ENCODE measurements at places on chromosomes 3 and 15.

DNA sequence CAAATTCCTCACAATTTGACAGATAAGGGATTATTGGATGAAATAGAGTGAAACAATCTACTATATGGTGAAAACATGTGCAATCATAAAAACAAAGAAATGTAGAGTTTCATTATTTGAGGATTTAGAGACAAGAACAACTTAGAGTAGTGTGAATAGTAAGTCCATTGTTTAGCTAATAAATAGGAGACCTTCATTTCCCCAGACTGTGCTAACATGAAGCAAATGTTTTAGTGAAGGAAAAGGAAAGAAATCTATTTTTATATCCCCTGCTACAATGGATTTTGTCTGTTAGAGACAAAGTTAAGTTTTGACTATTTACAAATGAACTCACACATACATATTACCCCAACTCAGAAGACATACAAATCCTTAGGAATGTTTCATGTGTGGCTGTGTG is 77.8 kb downstream of the EFL1 start:
- no peak for DNase-seq

DNA sequence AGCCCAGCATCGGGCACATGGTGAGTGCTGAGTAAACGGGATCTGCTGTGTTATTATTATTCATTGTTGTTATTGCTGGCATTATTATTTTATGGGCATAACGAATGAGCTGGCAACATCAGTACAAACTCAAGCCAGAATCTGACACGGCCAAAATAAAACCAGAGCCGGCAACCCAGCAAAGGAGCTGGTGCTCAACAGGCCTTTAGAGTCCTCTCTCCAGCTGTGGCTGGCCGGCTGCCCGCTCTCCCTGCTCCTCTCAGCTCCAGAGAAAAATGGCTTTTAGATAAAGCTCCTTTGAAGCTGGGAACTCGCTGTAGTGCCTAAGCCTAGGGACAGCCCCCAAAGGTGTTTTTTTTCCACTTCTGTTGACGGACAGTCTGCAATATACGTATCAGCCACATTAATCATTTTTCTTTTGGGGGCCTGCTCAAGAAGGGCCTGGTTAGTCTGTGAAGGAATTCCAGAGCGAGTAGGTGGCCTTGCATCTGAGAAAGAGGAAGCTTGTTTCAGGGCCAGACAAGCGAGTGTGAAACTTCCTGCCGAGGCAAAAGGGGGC is 193.9 kb upstream of the UBE2E1 start:
- no peak for DNase-seq

DNA sequence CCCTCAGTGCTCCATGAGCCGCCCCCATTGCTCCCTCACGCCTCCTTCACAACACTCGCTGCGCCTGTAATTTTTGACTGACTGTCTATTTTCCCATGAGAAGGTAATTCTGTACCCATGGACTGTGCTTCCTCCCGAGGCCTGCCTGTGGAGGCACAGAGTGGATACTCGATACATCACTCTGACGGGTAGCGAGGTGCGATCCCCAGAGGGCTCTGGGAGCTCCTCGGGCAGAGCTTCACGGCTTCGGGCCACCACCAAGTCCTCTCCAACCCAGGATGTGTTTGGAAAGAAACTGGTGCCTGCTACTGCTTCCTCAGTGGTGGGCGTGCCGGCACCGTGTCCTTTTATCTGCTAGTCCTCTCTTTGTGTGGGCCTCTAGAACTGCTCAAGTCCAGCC is 108.6 kb upstream of the DLG1 start:
- no peak for DNase-seq

- no peak for DNase-seq
Observed at GRCh38 chr15:92810418-92811138, 89.5 kb upstream of the CHD2 start.

DNA sequence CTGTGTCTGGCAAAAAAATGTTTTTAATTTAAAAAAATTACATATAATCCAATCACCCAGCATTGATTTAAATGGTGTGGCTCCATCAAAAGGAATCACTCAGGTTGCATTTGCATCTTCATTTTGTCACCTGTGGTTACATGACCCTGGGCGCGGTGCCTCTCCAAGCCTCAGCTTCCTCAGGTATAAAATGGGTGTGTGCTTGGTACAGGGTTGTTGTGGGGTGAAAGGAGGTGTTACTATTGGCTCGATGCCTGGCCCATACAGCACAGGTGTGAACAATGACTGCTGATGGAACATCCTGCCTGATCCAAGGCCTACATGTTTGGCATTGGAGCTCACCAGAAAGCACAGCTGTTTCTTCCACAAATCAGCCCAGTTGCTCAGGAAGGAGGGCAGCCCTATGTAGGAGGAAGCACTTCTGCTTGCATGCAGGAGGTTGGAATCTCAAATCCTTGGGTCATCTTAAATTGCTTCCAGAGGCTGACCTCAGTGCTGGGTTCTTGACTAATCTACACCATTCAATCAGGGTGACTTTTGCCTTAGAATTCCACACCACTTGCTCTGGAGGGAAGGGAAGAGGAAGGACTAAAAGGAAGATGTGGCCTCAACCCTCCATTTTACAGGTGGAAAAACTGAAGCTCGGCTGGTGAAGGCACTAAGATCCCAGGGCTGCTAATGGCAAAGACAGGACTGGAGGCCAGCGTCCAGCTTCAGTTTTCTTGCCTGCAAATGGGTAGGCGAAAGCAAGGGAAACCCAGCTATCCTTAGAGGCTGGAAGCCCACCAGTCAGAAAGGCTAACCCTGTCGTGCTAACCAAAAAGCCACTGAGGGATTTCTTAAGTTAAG is 31.7 kb downstream of the BHLHE40 start:
- no peak for DNase-seq

GRCh38 chr15:68749793-68750192 is 70.9 kb downstream of the ANP32A start:
- no peak for DNase-seq

GRCh38 chr3:37862219-37862902 is 681 bp downstream of the CTDSPL start:
- DNase-seq, result no peak

- DNase-seq, result no peak
Observed at GRCh38 chr3:74614107-74614967, at the start of gene CNTN3. Gene CNTN3, minus strand, starts transcription at chr3:74614659. Its CDS starts 93,547 bp downstream, at chr3:74521112.

GRCh38 chr3:70072754-70073153 is 73.2 kb downstream of the SAMMSON start:
- DNase-seq, result no peak

GRCh38 chr3:106829206-106829605 is 548.0 kb upstream of the CCDC54 start:
- DNase-seq, result no peak

GRCh38 chr3:193230610-193231009 is 10.4 kb upstream of the PLAAT1 start:
- no peak for DNase-seq

GRCh38 chr15:64502551-64502950 is 42.2 kb downstream of the ZNF609 start:
- DNase-seq, result no peak

GRCh38 chr3:197151580-197151979 is 122.0 kb upstream of the MELTF start:
- no peak for DNase-seq

DNA sequence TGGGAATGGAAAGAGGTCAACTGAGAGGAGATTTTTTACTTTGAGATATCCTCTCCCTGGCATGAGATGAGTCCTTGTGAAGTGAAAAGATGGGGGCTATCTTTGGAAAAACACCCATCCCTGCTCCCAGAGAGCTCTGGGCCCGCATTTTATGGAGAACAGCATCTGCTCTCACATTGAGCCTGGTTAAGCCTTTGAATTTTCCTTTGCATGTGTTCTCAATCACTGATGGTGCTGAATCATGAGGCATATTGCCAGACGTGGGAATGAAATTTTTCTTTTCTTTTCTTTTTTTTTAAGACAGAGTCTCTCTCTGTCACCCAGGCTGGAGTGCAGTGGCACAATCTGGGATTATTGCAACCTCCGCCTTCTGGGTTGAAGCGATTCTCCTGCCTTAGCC is 24.4 kb downstream of the TMEM45A start:
- DNase-seq, result no peak

DNA sequence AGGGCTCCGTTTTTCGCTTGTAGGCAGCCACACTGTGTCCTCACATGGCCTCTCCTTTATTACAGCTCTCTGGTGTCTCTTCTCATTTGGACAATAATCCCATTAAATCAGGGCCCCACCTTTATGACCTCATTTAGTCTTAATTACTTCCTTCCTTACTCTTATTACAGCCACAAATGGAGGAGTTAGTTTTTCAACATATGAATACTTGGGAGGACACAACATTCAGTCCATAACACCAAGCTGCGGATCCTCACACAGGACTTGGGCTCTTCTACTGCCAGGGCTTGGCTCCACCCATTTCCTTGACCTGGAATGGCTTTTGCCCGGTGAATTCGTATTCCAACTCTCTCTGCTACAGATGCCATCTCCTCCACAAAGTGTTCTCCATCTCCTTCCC is 74.3 kb upstream of the SLC7A14 start:
- no peak for DNase-seq

- DNase-seq, result no peak
Observed at GRCh38 chr3:54121414-54122323, 683 bp upstream of the CACNA2D3 start.

DNA sequence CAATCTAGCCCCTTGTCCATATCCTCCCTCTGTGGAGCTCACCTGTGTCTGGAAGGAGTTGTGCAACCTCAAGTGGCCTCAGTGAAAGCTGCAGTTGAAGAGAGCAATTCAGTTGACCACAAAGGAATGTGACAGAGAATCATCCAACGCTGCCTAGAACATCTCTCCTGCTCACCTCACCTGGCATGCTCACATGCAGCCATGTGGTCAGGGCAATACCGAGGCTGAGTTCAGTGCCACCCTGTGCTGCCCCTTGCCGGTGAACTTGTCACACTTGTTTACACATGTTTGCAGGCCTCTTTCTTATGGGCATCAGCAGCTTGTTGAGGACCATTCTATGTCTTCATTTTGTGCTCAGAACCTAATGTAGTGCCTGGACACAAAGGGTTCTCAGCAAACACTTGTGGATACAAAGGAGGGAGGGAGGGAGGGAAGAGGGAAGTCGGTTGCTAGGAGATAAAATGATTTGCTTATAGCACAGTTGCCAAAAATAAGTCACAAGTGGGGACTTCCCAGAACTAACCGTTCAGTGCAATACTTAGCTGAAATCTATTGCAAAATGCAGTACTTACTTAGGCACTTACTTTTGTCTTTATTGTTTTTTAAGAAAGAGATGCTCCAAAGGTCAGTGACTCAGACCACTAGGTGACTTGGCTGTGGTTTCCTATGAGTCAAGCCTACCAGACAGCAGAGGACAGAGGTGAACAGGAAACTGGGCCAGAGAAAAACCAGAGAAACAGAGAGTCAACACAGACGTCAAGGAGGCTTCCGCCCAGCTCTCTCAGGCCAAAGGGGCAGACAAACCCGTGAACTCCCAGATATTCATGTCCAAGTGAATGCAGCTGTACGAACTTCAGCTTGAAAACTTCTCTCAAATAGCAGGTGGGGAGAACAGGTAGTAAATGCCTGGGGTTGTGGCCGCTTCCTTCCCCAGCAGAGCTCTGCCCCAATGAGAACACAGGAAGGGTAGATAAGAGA is 227.8 kb upstream of the CTNNB1 start:
- DNase-seq, result no peak

Data from activated T-helper 1 cell treated with anti-CD3 and anti-CD28 coated beads, Interleukin-2, amount 50 U/mL, for 16 hours (primary cell).